Thymus (tissue), 14 donors: ENCODE measurements at places on chromosomes 6 and 20.

DNA sequence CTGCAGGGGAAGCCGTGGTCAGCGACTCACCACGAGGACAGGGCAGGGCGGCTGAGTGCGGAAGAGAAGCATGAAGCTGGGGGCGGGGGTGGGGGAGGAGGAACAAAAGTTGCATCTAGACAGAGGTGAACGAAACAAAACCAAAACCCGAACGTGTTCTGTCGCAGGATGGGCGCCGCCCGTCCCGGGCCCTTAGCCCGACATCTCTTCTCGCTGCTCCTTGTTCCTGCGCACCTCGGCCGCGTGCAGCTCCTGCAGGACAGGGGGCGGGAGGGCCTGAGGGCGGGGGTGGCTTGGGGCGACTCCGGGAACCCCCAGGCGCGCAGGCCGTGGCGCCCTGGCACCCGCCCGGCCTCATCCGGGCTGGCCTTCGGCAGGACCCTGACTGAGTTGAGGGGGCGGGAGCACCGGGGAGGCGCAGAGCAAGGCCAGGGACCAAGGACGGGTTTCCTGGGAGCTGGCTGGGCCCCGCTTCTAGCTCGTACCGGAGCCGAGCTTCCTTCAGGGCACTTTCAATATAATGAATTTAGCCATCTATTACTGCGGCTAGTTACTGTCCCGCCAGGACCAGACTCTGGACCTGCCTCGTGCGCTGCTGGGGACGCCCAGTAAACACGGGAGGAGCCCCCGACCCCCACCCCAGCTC lies 12.0 kb downstream of the STMN3 start:
- no peak for DNase-seq

- no peak for DNase-seq
These were observed 175.0 kb upstream of the PRDM1 start for GRCh38 chr6:105911106-105911629.

- DNase-seq: no peak
These were observed 104.8 kb downstream of the SOBP start for GRCh38 chr6:107594736-107595135.

DNA sequence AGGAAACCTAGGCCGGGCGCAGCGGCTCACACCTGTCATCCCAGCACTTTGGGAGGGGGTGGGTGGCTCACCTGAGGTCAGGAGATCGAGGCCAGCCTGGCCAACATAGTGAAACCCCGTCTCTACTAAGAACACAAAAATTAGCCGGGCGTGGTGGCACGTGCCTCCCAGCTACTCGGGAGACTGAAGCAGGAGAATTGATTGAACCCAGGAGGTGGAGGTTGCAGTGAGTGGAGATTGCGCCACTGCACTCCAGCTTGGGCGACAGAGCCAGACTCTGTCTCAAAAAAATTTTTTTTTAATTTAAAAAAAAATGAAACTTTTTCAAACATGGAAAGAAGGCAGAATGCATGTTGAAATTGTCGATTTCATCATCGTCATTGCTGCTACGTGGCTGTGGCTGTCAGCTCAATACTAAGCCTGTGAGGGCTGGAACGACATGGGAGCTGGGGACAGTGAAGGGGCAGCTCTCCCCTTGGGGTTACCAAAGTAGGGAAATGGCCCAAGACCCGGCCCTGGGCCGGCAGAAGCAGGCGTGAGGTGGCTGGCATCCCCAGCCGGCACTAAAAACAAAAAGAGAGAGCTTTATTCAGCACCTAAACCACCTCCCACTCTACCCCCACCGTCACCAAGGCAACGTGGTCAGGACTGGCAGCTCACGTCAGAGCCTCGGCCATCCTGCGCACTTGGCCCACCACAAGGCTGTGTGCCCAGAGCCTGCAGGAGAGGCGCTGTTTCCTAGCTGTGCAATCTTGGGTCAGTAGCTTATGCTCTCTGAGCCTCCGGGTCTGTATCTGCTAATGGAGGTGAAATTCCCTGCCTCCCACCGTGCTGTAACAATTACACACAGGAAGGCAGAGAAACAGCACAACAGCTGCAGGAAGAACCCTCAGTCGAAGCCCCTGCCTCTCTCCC lies 30.8 kb downstream of the AGPAT4 start:
- DNase-seq: no peak

DNA sequence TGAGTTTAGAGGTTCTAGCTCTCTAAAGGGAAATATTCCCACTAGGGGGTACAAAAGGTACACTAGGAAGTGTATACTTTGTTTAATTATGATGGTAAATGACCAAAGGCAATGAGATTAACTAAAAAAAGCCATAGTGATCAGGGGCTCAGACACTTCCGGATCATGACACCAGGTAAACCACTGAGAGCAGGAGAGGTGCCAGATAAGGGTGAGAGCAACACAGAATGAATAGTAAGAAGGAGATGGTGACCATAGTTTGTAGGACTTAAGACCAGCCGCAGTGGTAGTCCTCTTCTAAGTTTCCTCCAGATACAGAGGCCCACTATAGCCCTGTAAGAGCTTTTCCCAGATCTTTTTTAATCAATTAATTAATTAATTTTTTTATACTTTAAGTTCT lies 40.8 kb downstream of the OR2J2 start:
- no peak for DNase-seq

DNA sequence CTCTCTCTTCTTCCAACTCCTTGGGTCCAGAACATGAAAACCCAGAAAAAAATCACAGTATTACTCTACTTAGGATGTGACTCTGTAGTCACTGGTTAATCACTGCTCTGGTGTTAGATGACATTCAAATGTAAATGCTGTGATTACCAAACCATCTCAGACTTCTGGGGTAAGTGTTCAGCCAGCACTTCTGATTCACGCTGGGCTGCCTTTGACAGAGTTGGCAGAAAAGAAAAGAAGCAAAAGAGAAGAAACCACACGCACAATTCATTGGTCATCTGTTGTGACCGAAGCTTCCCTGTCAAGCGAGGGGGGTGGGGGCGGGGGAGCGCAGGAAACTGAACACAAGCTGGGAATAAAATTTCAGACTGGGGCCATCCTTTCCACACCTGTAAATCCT lies 82.7 kb downstream of the PSMG4 start:
- no peak for DNase-seq

- DNase-seq: no peak
These were observed 53.5 kb upstream of the GCLC start for GRCh38 chr6:53598265-53598907.

DNA sequence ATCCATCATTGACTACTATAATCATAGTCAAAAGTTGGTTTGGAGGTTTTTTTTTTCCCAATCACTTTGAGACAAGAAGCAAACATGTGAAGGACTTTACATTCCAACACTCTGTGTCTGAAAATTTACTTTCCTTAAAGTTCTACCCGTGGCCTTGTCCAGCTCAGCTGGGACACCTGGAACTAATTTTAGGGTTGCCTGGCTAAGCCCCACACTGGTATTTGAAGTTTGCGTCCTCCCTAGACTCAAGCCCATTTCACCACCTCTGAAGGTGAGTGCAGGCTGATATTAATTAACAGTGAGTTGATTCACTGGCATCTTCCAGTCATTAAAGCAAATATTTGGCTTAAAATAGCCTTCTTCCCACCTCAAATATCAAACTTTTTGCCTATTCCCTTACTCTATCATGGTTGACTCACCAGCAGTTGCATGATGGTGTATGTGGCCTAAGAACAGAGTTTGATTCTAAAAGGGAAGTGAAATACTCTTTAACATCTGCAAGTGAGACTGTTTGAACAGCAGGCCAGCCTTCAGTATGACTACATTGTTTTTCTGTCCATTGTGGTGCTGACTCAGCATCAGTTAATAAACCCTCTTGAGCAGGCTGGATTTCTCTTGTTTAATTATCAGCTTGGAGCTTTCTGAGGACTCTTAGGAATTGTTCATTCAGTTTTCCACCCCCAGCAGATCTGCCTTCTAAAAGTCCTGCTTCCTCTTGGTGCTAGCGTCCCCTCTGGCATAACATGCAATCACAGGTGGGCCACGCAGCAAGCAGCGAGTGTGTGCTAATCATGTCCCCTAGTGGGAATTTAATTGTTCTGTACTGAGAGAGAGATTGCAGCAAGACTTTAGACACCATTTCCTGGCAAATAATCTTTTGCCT lies 1.8 kb upstream of the PRDM1 start:
- no peak for DNase-seq

GRCh38 chr6:168025831-168026710 lies 28.6 kb downstream of the KIF25 start:
- no peak for DNase-seq
